IPS-NIHi11 (cell line): ENCODE measurements at places on chromosomes 2 and 18.

DNA sequence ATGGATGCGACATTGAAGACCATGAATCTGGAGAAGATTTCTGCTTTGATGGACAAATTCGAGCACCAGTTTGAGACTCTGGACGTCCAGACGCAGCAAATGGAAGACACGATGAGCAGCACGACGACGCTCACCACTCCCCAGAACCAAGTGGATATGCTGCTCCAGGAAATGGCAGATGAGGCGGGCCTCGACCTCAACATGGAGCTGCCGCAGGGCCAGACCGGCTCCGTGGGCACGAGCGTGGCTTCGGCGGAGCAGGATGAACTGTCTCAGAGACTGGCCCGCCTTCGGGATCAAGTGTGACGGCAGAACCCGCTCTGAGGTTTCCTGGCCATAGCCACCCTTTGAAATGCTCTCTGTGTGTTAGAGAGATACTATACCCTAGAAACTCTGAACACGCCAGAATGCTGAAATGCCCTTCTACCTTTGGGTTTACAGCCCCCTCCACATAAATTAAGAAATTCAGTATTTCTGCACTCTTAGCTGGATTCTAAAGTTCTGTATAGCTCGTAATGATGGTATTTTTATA lies 659 bp downstream of the CHMP1B start:
- no peak for DNase-seq

GRCh38 chr2:23410596-23410995 lies 25.6 kb downstream of the KLHL29 start:
- no peak for DNase-seq

DNA sequence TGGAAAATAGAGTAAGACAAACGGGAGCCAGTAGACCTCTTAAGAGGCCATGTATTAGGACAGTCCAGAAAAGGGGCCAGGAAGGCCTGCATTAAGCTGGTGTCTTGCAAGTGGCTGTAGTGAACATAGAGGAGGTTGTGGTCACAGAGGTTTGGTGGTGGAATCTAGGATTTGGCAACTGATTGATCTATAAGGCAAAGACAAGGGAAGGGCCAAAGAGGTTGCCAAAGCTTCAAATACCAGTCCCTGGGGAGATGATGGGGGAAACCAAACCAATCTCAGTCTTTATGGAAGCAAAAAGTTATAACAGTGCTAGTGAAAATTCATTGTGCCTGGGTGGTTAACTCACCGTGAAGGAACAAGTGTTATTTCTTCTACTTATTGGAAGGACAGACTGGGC lies 28.7 kb upstream of the RTN4 start:
- no peak for DNase-seq

- peak; percentile 25 for DNase-seq
Measured at GRCh38 chr2:144515696-144516410, 4.1 kb downstream of the ZEB2 start.

DNA sequence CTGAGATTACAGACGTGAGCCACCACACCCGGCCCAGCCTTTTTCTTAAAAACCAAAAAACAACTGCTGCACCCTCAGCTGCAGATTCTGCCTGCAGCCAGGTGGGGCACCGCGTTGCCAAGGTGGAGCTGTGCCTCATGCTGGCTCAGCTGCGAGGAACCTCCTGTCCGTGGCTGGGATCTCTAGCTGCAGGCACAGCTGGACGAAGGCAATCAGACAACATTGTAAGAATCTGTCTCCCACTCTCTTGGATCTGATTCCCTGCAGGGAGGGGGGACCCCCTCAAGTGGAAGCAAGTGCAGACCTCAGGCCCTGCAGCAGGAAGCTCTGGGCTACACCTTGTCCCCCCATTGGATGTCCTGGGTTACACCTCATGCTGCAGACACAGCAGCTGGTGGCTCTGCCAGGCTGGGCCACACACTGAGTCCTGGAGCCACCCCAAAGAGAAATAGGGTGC lies 24.1 kb downstream of the CIDEA start:
- DNase-seq = peak; percentile 50

DNA sequence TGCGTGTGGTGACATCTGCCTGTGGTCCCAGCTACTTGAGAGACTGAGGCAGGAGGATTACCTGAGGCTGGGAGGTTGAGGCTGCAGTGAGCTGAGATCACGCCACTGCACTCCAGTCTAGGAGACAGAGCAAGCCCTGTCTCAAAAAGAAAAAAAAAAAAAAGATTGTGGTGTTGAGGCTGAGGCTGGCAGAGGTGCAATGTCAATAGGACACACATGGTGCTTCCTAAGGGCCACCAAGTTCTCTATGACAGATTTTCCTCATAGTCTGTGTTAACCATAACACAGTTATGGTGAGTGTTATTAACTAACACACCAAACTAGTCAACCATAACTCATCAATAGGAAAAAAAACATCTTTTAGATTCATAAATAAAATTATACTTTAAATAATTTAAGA lies 494.4 kb downstream of the TMX3 start:
- no peak for DNase-seq

- DNase-seq = no peak
Measured at GRCh38 chr2:19893520-19894133, 8.2 kb downstream of the TTC32 start.

DNA sequence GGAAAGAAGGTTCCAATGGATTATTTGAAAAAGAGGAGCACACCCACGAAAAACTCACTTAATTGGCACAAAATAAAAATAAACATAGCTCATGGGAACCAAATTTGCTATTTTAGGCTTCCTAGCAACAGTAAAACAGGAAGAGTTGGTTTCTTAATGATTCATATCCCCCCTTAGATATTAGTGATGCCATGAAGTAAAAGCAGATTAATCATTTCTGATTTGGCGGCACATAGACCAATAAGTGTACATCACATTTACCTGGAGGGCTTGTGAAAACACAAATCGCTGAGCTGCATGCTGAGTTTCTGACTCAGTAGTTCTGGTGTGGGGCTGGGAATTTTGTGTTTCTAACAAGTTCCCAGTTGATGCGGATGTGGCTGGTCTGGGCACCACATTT lies 260.4 kb downstream of the SLC4A3 start:
- no peak for DNase-seq

GRCh38 chr18:41862921-41863320 lies 92.1 kb upstream of the PIK3C3 start:
- no peak for DNase-seq

- DNase-seq = no peak
Measured at GRCh38 chr2:48954311-48954710, 198.8 kb upstream of the LHCGR start.

GRCh38 chr2:73850009-73850408 lies 21.2 kb downstream of the STAMBP start:
- no peak for DNase-seq
